Stimulated activated CD4-positive, alpha-beta T cell treated with anti-CD3 and anti-CD28 coated beads, Interleukin-15, amount 100 ng/mL, for 48 hours (primary cell): ENCODE measurements at places on chromosomes 2 and 18.

GRCh38 chr18:36410346-36410745, 112.8 kb downstream of the FHOD3 start:
- DNase-seq = no peak

GRCh38 chr2:85813211-85813981, 59.6 kb downstream of the ATOH8 start:
- no peak for DNase-seq

DNA sequence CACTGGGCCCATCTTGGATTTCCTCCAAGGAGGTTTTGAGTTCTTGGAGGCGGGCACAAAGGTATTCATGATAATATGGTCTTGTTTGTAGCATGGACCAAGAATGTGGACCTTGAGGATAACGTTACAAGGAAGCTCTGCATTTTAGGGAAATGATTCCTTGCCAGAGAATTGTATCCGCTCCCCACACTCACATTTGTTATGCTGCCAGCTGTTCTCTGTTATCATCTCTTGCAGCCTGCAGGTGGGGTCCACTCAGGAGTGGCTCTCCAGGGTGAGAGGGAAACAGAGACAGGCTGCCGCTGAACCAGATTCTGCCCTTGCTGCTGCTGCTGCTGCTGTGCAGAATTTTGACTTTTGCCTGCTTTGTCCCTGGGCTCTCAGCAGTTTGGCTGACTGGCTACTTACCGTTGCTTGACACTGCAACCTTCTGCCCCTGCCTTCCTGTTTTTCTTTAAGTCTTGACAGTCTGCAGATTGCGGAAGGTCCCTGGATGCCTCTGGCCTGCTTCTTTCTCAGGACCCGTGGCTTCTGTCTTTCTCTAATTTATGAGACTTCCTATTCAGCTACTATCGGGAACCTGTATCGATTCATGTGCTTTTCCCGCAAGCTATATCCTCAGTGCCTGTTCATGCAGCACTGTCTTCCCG, 122.3 kb upstream of the DOCK10 start:
- no peak for DNase-seq

DNA sequence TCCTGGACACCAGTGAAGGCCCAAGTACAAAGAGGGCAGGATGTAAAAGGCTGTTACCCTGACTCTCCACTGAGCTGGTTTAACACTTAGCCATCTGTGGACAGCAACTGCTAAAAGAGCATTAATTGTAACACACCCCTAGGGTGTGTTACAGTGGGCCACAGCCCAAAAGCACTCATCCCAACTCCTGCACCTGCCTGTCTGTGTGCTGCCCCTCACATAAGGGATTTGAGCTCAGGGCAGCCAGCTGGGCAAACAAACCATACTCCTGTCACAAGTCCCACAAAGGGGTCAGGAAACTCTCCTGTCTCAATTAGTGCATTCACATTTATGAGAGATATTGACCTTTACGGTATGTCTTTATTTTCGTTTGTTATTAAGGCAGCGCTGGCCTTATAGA, 833.1 kb upstream of the NXPH2 start:
- DNase-seq = no peak

DNA sequence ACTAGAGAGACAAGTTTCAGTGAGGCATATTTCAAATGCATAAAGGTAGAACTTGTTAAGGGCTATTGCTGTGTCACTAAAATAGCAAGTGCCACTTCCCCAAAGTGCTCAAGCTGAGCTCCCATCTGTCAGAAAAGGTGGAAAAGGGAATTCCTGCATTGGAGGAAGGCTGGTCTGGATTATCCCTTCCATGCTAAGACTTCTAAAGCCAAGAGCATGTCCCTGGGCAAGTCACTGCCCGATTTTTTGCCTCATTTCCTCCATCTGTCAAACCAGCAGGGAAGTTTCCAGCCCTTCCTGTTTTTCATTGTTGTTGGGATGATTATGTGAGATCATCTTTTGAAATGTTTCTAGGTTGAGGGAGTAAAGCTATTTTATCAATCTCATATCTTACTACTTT, 175.5 kb downstream of the SETBP1 start:
- no peak for DNase-seq

DNA sequence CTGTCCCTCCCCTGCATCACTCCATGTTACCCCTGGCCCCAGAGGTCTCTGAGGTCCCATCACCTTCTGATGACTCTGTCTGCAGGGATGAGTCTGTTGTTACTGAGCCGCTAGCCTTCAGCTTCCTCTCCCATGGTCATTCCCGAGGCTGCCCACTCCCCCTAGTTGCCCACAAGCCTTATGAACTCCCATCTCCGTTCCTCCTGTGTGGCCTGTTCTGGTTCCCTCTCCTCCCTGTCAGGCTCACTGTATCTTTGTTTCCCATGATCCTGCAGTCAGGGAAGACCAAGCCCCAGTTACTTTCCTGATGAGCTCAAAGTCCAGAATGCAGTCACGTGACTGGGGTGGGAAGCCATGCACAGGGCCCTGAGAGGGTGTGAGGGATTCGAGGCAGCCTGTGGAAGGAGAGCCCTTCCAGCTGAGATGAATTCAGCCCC, 39.5 kb downstream of the INPP4A start:
- DNase-seq = no peak

DNA sequence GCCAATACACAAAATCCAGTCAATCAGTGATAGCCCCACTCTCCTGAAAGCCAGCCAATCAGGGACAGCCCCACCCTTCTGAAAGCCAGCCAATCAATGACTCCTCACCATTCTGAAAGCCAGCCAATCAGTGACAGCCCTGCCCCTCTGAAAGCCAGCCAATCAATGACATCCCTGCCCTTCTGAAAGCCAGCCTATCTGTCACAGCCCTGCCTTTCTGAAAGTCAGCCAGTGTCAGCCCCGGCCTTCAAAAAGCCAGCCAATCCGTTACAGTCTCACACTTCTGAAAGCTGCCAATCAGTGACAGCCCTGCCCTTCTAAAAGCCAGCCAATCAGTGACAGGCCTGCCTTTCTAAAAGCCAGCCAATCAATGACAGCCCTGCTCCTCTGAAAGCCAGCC, 95.9 kb upstream of the HDAC4 start:
- DNase-seq = no peak

- DNase-seq = no peak
Observed at GRCh38 chr18:62577765-62578164, 54.9 kb downstream of the ZCCHC2 start.

- DNase-seq = no peak
Observed at GRCh38 chr2:190415251-190415650, 7.1 kb downstream of the MFSD6 start.

DNA sequence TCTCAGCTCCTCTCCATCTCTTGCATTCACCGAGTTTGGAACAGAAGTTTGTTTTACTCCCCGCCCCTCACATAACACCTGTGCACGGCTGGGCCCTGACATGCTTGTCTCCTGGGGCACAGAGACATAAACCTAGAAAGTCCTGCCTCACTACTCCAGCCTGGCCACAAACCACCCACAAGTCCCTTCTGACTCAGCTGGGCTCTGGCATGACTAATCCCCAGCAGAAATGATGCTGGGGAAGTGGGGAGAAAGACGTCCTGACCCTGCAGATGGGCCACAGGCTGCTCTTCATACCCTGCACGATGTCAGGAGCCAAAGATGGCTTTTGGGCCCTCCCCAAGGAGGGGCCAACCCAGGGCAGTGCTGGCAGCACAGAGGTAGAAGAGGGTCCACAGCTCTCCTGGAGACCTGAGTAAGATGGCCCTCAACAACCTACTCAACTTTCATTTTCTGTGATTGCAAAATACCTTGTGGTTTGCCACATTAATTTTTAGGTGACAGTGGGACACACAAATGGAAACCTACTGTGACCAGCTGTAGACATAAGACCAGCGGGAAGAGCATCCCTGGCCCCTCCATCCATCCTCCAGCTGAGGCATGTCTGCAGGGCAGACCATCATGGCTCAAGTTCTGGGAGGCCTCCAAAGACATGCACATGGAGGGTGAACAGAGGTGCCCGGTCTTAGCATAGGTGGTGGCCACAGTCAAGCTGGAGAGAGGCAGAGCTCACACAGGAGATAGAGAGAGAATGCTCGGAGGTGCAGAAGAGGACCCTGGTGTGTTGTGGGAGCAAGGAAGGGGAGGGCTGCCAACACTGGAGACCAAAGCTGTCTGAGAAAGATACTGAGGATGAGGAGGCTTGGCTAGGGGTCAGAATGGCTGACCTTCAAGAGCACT, 40.0 kb downstream of the DNMT3A start:
- DNase-seq = peak; percentile 73

DNA sequence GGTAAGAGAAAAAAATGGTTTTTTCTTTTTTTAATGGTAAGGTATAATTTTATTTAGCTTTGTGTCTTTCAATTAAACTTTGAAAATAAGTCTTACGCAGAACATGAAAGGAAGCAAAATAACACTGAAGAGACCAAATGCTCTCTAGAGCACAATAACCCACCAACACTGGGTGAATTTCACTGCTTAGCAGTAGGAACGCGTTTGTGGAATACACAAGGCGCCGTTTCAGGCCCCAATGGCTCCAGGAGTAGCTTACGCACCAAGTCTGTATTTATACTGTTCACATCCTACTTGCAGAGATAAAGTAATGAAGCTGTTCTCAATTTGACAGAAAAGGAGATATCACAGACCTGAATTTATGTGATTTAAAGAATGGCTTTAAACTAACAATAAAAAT, 23.5 kb downstream of the RPL31 start:
- no peak for DNase-seq

DNA sequence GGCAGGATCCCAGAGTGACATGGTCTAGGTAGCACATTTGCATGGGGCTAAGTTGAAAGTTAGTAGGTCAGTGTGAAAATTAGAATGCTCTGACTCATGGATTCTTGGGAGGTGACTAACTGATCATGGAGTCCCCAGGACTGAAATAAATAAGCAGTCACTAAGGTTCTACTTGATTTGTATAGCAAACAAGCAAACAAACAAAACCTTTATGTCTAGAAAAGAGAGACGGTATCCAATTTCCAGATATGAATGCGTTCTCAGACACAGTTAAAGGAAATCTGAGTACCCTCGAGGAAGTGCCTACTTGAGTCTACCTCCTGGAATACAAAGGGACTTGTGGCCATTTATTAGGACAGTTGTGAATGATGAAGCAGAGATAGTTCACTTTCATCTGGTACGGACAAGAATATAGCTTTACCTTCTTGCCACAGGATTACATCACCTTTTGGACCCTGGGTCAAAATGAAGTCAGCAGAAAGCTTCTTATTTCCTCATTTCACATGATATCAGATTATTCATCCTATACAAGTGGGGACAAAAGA, 54.3 kb upstream of the AGPS start:
- DNase-seq = no peak

GRCh38 chr2:105655244-105655643, 89.5 kb upstream of the NCK2 start:
- no peak for DNase-seq

- DNase-seq = no peak
Observed at GRCh38 chr2:142041996-142042395, 88.8 kb downstream of the LRP1B start.

GRCh38 chr2:58541511-58541910, 300.4 kb upstream of the FANCL start:
- no peak for DNase-seq

GRCh38 chr2:71240794-71241193, 13.9 kb upstream of the PAIP2B start:
- no peak for DNase-seq

- no peak for DNase-seq
Observed at GRCh38 chr2:29601321-29601720, 320.1 kb downstream of the ALK start.

DNA sequence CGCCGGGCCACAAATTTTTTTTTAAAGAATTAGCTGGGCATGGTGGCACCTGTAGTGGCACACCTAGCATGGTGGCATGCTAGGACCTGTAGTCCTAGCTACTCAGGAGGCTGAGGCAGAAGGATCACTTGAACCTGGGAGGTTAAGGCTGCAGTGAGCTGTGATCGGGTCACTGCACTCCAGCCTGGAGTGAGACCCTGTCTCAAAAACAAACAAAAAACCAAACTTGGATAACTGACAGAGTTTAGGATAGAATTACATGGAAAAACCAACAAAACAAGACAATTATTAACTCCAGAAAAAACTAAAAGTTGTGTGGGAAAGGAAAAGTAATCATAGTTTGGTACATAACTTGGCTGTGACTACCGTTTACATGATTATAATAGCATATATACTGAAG, 1.6 kb upstream of the CFLAR start:
- no peak for DNase-seq

GRCh38 chr18:56162311-56163265, 475.8 kb downstream of the TXNL1 start:
- DNase-seq = no peak

GRCh38 chr2:228860601-228861285, 410.3 kb downstream of the PID1 start:
- DNase-seq = no peak

DNA sequence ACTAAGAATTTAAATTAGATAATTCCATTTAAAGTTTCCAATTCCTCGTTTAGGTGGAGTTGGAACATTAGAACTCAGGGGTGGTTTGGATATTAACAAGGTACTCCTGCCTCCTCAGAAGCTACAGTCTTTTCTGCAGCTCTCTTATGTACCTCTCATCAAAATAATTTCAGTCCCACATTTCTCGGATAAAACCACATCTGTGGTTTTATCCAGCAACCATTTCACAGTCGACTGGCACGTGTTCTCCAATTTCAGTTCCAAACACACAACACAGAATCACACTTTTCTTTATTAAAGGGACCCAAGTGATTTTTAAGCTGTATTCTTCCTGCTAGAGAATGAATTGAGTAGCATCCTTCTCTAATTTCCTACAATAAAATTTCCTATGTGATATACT, 22.7 kb upstream of the NFU1 start:
- no peak for DNase-seq

- DNase-seq = no peak
Observed at GRCh38 chr2:186691231-186691630, 2.6 kb upstream of the FAM171B start.

DNA sequence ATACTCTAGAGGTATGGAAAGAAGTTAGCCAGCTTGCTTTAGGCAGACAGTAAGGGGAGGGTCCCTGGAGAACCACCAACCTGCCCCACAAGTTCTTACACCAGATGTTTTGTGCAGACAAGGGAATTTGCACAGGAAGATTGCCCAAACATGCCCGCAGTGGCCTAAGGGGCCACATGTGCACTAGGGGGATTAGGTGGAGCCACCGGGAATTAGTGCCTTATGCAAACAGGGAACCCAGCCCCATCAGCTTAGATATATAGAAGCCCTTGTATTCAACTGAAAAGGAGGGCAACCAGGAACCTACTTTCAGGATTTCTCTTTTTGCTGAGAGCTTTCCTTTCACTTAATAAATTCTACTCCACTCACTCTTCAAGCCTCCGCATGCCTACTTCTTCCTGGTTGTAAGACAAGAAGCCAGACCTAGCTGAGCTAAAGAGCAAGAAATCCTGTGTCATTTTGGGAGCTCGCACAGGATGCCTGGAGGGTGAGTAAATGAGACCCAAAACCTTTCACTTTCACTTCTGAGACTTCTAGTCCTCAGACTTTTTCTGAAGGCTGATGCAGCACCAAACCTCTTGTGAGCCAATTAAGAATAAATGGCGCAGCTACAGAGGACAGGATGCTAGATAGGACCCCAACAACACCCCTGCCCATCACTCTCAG, 146.3 kb downstream of the GCA start:
- DNase-seq = no peak

- peak; percentile 12 for DNase-seq
Observed at GRCh38 chr2:137467246-137467862, 496.9 kb upstream of the HNMT start.
